Mesendoderm (in vitro differentiated cells): ENCODE measurements at places on chromosomes 1 and 21.
A peak's percentile ranks its signal among the peaks of the same experiment; 100 is the strongest.

DNA sequence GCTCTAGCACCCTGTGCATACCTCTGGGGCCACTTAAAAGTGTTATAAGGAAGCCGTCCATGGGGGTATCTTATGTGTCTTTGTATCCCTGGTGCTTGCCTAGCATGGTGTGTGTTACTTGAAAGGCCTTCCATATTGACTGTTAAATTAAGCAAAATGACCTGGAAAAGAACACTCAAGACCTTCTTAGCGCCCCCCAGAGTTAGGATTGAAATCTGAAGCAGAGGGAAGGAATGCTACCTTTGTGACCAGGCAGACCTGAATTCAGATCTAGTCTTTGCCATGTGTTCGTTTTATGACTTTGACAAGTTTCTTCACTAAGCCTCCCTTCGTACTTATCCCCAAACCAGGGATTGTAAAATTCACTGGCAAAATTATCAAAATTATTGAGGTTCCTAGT is 59.9 kb downstream of the SLC22A15 start:
- peak; percentile 66 for DNase-seq

GRCh38 chr1:54865238-54866073 is 21.5 kb downstream of the DHCR24 start:
- no peak for DNase-seq

DNA sequence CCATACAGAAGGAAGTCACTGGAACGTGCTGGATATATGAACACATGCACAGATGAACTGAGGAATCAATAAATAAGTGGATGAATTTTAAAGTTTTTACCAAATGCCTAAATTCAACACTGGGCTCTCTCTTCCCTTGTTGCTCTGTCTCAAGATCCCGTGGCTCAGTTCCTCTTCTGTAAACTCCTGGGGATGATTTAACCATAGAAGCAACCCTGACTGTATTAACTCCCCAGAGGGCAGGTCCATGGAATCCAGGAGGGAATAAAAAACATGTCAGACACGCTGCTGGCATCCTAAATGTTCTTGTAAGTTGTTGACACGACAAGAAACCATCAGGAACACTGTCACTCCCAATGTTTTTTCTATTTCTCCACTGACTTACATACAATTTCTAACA is 45.3 kb upstream of the GPR157 start:
- no peak for DNase-seq

GRCh38 chr1:38558055-38558454 is 301.5 kb downstream of the RRAGC start:
- DNase-seq = peak; percentile 50

DNA sequence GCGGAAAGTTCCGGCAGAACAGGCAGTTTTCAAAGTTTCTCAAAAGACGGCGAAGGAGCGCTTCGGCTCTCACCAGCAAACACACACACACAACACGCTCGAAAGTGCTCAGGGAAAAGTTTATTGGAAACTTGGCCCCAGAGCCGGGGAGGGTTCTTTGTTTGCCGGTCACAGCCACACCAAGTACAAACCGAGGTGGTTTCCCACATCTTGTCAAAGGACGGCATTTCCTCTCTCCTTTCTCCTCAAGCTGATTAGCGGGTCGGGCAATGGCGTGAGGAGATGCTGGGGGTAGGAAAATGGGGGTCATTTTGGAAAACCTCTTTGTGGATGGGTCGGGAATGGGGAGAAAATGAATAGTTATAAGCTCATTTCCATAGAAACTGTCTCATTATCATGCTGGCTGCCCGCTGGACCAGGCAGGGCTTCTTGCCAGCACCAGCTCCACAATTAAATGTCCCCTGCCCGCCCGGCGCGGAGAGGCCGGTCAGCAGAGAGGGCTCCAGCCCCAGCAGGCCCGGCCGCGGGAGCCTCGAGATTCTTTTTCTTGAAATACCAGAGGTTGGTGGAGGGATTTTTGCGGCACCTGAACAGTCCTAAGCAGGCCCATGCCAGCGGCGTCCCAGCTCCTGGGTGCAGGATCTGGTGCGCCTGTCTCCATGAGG is 92.3 kb downstream of the PRDM16 start:
- no peak for DNase-seq

- DNase-seq = no peak
Observed at GRCh38 chr1:172585348-172585747, 52.4 kb downstream of the SUCO start.

GRCh38 chr1:172420385-172420784 is at the start of gene C1orf105:
TSS of gene C1orf105 (plus strand) at chr1:172420685. CDS start at chr1:172420886, 201 bp downstream.
- DNase-seq = no peak

DNA sequence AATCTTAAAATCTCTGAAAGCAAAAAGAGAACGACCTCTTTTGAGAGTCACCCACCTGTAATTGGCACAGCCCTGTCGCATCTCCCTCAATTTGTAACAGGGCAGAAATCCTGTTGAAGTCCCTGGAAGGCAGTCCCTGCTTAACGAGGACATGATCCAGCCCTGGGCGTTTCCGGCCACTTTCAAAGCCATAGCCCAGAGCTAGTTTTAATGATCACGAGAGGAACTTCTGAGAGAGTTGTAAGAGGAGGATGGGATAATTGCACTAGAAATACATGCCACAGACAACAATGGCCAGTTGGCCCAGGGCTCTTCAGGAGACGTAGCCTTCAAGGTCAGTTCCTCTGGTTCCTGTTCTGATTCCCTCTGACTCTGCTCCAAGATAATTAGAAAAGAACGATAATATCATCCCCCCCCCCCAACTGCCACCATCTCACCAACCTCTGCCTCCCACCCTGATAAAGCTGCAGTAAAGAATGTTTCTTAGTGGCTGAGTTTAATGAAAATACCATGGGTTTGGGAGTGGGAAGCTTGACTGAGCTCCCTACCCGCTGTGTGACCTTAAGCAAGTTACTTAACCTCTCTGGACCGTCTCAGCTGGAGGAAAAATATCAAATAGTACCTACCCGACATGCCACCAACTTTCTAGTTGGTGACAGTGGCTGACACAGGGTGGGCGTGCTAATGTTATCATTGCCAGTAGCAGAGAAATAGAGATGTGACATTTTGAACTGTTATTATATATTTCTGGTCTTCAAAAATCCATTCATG is 140.0 kb downstream of the OMA1 start:
- peak; percentile 37 for DNase-seq

GRCh38 chr1:167227934-167228378 is 7.3 kb downstream of the POU2F1 start:
- DNase-seq = peak; percentile 64

GRCh38 chr1:185315445-185316071 is 1.5 kb downstream of the IVNS1ABP start:
- no peak for DNase-seq

- no peak for DNase-seq
Observed at GRCh38 chr1:158101455-158101854, 79.2 kb upstream of the CD1D start.

- peak; percentile 74 for DNase-seq
Observed at GRCh38 chr1:37764414-37764825, 500 bp downstream of the EPHA10 start.

- no peak for DNase-seq
Observed at GRCh38 chr1:222060210-222060916, 318.5 kb upstream of the DUSP10 start.

GRCh38 chr1:219173434-219173757 is 282 bp upstream of the LYPLAL1 start:
- DNase-seq = no peak

GRCh38 chr21:40610345-40610744 is 236.6 kb downstream of the DSCAM start:
- no peak for DNase-seq

GRCh38 chr1:184388971-184389370 is 2.1 kb downstream of the C1orf21 start:
- DNase-seq = no peak

- peak; percentile 91 for DNase-seq
Observed at GRCh38 chr1:64616039-64616438, 128.8 kb upstream of the RAVER2 start.

DNA sequence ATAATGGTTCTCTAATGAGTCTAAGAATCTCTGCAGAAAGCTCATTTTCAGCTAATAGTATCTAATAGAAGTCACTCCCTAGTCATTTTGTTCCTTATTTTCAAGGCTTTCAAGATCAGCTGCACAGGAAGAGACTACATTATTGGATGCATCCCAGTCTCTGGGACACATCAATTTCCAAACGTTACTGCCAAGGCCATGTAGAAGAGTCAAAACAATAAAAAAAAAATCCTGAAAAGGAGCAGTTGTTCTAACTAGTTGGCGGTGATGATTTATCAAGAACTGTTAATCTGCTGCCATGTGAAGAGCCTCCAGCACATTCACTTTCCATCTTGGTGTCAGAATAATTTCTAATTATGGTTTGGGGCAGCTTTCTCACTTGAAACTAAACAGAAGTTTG is 5.7 kb downstream of the DDAH1 start:
- no peak for DNase-seq

- peak; percentile 19 for DNase-seq
Observed at GRCh38 chr1:159181328-159182024, 10.1 kb downstream of the CADM3 start.

GRCh38 chr1:234755449-234755863 is 145.5 kb upstream of the IRF2BP2 start:
- no peak for DNase-seq

- DNase-seq = peak; percentile 21
Observed at GRCh38 chr1:46603481-46603857, 599 bp downstream of the MKNK1 start.

- no peak for DNase-seq
Observed at GRCh38 chr21:26954662-26955121, 12.2 kb downstream of the ADAMTS5 start.

DNA sequence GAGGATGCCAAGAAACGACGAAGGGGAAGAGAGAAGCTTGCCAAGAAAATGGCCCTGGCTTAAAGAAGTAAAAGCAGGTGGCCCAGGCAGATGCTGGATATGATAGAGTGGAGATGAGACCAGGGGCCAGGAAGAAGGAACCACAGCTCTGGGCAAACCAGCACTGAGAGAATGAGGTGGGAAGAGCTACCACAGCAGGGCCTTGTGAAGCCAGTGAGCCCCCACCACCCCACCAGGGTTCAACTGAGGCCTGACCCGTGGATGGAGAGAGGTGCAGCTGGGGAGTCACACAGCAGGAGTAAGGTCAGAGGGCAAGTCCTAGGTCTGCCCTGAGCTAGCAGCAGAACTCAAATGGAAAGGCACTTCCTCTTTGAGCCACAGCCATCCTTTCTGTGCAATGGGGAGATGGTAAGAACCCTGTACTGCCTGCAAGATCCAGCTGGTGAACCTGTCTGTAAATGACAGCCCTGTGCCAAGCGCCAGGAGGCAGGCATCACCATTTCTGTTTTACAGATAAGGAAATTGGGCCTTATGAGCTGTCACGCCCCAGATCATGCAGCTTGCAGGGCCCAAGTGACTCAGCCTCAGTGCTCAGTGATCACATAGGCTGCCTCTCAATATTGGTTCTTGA is 8.5 kb downstream of the SH3BGRL3 start:
- DNase-seq = no peak

DNA sequence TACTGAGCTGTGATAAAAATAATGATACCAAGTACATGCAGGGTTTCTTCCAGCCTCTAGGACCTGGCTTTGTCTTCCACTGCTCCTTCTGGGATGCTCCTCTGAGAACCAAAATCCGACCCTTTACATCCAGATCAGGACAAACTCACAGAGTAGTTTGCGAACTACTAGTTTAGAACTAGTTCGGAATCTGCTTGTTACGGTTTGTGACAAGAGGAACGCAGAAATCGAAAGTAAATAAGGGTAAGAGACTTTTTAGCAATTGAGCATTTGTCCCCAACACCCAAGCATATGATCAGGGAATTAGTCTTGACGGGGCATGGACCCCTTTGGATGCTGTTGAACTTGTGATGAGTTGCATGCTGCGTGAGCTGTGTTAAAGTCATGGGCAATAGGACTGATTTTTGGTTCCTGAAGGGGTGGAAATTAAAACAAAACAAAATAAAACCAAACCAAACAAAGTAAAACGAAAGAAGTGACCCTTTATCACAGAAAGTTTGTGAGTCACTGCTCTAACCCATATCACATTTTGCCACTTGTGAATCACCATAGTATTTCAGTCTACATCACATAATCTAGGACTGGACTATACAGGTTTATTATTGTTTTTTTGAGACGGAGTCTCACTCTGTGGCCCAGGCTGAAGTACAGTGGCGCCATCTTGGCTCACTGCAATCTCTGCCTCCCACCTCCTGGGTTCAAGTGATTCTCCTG is 35.7 kb upstream of the ERRFI1 start:
- DNase-seq = no peak

DNA sequence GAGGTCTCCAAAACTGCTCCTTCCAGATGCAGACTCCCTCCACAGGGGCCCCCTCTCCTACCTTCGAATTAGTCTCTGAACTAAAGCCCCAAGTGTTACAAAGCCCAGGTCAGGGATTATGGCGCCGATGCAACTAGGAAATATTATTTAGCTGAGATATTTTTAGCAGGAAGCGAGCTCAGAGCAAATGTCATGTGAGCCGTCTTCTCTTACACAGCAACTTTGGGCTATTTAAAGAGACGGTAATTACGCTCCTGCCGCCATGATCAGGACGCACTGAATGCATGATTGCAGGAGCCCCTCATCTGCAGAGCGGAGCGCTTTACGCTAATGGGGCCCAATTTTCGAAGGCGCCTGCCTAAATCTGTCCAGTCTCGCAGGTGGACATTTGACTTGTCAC is 55.3 kb upstream of the TARDBP start:
- DNase-seq = no peak

- peak; percentile 22 for DNase-seq
Observed at GRCh38 chr1:246450611-246451251, 56.3 kb downstream of the SMYD3 start.

DNA sequence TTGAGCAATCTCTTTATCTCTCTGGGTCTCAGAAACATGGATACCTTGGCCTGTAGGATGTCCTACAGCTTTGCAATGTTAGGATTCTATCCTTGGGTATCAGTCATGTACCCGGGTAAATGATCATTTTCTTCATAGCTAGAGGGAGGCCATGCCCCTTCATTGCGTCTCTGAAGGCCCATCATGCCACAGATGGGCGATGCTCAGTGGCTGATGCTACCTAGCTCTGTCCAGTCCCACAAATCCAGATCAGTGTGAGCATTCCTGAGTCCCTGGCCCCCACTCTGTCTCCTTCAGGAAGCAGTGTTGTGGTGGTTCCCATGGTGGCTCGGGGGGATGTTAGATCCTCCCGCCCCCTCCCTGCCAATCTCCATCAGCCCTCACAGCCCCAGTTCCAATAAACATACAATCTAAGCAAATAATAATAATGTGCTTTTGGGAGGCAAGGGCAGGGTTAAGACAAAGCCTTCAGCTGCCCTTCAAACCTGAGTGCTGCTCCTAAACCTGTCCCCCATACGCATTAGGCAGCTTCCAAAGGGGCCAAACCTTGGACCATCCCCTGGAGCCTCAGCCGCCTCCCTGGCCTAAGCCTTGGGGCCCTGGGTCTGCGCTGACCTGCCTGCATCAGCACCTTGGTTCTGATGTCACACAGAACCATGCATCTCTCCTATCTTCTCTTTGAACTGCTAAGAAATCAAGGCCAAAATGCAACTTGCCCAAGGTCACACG is 681 bp upstream of the GPR61 start:
- no peak for DNase-seq

GRCh38 chr21:32378956-32379355 is 13.9 kb downstream of the URB1 start:
- DNase-seq = no peak

DNA sequence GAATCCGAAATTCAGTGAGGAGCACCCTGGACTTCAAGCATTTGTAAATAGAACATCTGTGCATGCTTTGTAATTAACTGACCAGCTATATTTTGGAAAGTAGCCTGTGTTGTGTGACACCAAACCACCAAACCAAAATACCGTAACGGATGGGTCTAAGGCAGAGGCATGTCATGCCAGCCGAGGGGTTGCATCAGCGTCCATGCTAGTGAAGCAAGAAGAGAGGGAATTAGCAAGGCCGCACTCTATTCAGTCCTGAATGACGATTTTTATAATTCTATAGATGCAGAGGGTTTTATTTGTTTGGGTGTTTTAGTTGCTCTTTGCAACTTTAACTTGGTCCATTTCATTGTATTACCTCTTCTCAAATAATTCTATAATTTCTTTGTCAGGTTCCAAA is 116.8 kb upstream of the SMYD2 start:
- no peak for DNase-seq
